ENCODE measurements at places on chromosomes 3 and 15.
A peak's percentile ranks its signal among the peaks of the same experiment; 100 is the strongest.

DNA sequence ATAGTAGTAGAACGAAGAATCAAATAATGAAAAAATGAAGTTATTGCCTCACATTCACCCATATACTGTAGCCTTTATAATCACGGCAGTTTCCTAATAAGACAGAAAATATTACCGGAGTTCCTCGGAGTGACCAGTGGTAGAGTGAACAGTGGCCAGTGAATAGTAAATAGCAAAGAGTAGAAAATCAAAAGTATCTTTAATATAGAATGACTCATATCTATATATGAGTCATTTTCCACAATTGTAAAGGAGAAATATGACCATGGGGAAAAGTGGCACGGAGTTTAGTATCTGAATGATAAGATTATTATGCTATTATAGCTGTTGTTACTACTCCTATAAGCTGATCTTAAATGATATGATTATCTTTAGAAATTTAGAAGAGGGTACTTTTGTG, 38.5 kb downstream of the ZBTB20 start:
- DNase-seq, result no peak

GRCh38 chr3:184339001-184339400, 1.6 kb downstream of the FAM131A start:
- DNase-seq, result no peak

GRCh38 chr3:38001456-38002081, 11.0 kb downstream of the VILL start:
- peak; percentile 53 for DNase-seq

- DNase-seq, result no peak
Observed at GRCh38 chr3:176935194-176935888, 261.9 kb downstream of the TBL1XR1 start.

DNA sequence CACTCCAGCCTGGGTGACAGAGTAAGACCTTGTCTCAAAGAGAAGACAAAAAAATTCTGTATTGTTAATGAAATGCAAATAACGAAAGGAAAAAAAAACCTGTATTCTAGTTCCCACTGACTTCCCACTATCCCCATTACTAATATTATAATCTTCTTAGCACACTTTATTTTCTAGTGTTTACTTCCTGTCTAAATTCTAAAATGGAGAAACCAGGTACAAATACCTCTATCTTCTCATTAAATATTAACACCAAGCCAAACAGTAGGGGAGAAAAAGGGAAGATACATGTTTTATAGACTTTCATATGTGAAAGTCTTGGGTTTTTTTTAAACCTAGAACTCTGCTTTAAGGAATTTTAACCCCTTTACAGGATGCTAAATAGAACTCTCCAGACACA, 55.3 kb upstream of the PLXND1 start:
- DNase-seq, result no peak

Data from Right ventricle myocardium inferior (tissue), 1 donor.